ENCODE measurements at places on chromosomes 1 and 21.
A peak's percentile ranks its signal among the peaks of the same experiment; 100 is the strongest.

- peaks cover 37% of the 10 kb centered on the region for H3K36me3 ChIP-seq
- H3K4me1 ChIP-seq = no peaks in the 10 kb centered on the region
- DNase-seq = no peak
- no peak overlapping the region for H3K27ac ChIP-seq
- H3K27me3 ChIP-seq = no peaks in the 10 kb centered on the region
Observed at GRCh38 chr21:46346296-46347202, 22.6 kb downstream of the PCNT start.

- no peak for DNase-seq
- no peak overlapping the region for H3K27ac ChIP-seq
- no peaks in the 10 kb centered on the region for H3K4me1 ChIP-seq
- no peak overlapping the region for H3K4me3 ChIP-seq
- no peaks in the 10 kb centered on the region for H3K27me3 ChIP-seq
Observed at GRCh38 chr21:35811191-35811806, 249.0 kb downstream of the SETD4 start.

GRCh38 chr21:26100573-26100972 is 70.0 kb downstream of the APP start:
- no peak for DNase-seq
- no peak overlapping the region for H3K27ac ChIP-seq
- no peaks in the 10 kb centered on the region for H3K27me3 ChIP-seq
- no peaks in the 10 kb centered on the region for H3K4me1 ChIP-seq

DNA sequence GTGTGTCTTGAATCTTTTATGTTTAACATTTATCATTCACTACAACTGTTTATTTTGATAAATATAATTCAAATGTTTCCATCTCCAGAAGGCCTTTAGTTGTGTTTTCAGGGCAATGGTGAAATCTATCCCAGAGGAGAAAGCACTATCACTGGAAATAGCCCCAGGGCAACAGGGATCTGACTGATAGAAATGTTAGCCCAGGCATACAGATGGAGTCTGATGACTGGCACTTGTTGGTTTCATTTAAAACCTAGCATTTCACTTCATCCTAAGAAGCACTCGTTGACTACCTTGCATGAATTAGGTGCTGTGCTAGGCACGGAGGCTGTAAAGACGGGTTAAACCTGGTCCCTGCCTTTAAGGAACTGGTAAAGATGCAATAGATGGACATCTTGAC is 103.1 kb downstream of the C1orf21 start:
- H3K4me1 ChIP-seq = peaks cover 11% of the 10 kb centered on the region
- no peak for DNase-seq
- no peaks in the 10 kb centered on the region for H3K27me3 ChIP-seq

DNA sequence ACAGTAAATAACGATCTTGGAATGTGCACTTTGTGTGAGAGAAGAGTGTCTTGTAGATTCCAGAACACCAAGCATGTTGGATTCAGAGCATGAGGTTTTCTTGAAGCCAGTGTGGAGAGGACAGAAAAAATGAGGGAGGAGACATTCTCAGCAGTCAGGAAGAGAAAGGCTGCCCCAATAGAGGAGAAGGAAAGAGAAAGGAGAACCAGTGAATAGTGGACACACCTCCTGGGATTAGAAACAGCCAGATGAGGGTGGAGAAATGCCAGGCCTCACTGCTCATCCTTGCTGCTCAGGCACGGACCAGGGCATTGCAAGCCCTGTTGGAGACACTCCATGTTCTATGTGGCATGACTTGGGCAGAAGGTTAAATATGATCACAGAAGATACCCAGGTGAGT is 69.0 kb upstream of the KAZN start:
- H3K4me1 ChIP-seq = no peaks in the 10 kb centered on the region
- H3K27me3 ChIP-seq = no peaks in the 10 kb centered on the region
- H3K36me3 ChIP-seq = no peaks in the 10 kb centered on the region
- H3K27ac ChIP-seq = no peak overlapping the region
- H3K4me3 ChIP-seq = no peak overlapping the region
- no peak for DNase-seq

DNA sequence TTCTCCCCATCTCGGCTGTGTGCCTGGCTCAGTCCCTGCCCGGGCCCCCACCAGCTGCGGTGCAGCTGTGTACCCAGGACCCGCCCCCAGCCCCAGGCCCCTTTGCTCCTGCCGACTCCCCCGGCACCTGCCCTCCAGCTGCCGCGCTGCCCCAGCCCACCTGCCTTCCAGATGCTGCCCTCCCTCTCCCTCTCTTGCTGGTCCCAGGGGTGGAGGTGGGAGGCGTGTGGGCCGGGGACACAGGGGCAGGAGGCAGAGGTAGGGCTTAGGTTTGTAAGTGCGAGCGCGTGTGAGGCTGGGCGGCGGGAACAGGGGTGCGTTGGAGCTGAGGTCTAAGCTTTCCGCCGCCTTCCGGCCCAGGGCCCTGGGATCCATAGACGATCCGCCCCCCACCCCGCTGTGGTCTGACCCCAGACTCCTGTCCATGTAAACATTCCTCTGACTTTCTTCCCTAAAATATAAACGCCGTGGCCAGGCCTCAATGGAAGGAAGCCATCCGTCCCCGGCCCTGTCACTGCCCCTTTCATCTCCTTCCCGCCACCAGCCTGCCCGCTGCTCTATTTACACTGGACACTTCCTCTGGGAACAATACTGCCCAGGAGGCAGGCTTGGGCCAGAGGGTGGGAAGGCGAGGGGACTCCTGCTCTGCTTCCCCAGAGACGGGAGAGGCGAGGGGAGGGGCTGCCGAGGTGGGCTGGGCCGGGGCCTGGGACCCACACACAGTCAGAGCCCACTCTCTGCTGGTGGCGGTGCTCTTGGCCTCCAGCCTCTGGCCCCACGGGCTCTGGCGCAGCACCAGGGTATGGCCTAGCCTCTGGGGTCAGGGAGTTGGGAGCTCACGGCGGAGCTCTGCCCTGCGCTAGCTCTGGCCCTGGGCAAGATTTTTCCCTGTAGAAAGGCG is 128.3 kb downstream of the CASZ1 start:
- no peak overlapping the region for H3K27ac ChIP-seq
- H3K4me3 ChIP-seq = no peak overlapping the region

- no peak overlapping the region for H3K27ac ChIP-seq
- H3K27me3 ChIP-seq = no peaks in the 10 kb centered on the region
Observed at GRCh38 chr1:82091265-82091664, 290.5 kb downstream of the ADGRL2 start.

DNA sequence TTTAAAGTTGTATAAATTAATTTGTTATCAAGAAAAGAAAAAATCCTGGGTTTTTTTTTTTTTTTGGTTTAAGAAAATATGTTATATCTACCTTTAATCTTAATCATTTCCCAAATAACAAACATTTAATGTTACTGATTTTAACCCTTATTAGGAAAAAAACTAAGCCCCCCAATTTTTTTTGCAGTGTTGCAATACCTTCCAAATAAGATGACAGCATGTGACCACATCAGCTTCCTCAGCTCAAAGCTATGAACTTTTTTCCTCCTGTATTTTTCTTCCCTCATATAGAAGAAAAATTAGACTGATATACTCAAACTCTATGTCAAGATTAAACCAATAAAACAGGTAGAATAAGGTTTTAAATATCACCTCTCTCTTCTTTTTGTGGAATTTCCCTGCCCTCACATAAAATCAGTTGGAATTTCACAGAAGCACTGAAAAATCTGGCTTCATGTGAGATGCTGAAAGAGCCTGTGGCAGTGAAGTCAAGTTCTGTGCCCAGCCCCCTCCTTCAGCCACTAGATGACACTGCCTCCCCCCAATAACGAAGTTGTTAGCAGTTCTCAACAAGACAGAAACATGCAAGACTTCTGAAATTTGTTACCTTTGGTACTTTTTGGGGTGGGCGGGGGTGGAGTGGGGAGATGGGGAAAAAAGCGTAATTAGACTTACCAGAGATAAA is 9.6 kb upstream of the SMYD2 start:
- DNase-seq = no peak
- no peak overlapping the region for H3K4me3 ChIP-seq
- H3K4me1 ChIP-seq = no peaks in the 10 kb centered on the region
- H3K27ac ChIP-seq = no peak overlapping the region
- no peaks in the 10 kb centered on the region for H3K36me3 ChIP-seq
- peaks cover 31% of the 10 kb centered on the region for H3K27me3 ChIP-seq

- peaks cover 55% of the 10 kb centered on the region for H3K4me1 ChIP-seq
- DNase-seq = no peak
- no peak overlapping the region for H3K4me3 ChIP-seq
- no peaks in the 10 kb centered on the region for H3K27me3 ChIP-seq
- H3K27ac ChIP-seq = peak overlapping the region; percentile 96
Observed at GRCh38 chr1:229252228-229252984, 18.5 kb upstream of the RAB4A start.

DNA sequence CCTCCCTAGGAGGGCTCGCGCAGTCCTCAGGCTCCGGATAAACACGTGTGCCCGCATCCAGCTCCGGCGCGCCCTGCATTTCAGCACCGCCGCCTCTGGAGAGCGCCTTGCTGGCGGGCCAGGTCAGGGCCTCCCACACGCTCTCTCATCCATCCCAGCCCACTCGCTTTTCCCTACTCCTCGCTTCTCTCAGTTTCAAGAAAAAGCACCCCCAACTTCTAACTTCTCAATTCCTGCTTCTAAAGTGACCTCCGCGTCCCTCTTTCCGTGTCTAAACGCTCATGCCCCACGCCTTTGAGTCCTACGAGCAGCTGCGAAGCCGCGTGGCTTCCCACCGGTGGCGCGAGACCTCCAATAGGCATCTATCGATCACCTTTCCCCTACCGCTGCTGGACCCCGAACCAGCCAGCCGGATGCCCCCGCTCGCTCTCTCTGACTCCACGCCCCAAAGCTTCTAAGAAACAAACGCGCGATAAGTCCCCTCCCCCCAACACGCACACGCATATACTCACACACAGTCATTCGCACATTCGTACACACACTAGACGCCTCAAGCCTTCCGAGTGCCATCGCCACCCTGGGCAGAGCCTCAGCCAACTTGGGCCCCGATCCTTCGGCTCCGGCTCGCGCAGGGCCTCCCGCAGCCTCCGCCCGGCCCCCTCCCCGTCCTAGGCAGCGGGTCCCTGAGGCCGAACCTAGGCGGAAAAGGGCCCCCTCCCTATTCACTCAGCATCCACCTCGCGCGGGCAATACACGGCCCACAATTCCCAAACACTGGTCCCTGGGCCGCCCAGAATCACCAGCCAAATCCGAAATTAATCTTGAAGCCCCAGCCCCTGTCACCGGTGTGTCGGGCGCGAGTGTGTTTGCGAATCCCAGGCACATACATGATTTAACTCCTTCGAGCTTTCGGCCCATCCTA is 1.1 kb downstream of the NMNAT2 start:
- peaks cover 54% of the 10 kb centered on the region for H3K27me3 ChIP-seq
- peaks cover 23% of the 10 kb centered on the region for H3K4me1 ChIP-seq
- peak overlapping the region; percentile 31 for H3K4me3 ChIP-seq

- H3K27me3 ChIP-seq = no peaks in the 10 kb centered on the region
- DNase-seq = no peak
- no peak overlapping the region for H3K4me3 ChIP-seq
- H3K4me1 ChIP-seq = no peaks in the 10 kb centered on the region
- no peaks in the 10 kb centered on the region for H3K36me3 ChIP-seq
Observed at GRCh38 chr1:228902781-228903433, 167.6 kb downstream of the RHOU start.

GRCh38 chr21:15080526-15080925 is 15.7 kb upstream of the NRIP1 start:
- H3K36me3 ChIP-seq = no peaks in the 10 kb centered on the region
- no peaks in the 10 kb centered on the region for H3K4me1 ChIP-seq
- H3K27me3 ChIP-seq = peaks cover 5% of the 10 kb centered on the region
- no peak for DNase-seq
- no peak overlapping the region for H3K4me3 ChIP-seq

DNA sequence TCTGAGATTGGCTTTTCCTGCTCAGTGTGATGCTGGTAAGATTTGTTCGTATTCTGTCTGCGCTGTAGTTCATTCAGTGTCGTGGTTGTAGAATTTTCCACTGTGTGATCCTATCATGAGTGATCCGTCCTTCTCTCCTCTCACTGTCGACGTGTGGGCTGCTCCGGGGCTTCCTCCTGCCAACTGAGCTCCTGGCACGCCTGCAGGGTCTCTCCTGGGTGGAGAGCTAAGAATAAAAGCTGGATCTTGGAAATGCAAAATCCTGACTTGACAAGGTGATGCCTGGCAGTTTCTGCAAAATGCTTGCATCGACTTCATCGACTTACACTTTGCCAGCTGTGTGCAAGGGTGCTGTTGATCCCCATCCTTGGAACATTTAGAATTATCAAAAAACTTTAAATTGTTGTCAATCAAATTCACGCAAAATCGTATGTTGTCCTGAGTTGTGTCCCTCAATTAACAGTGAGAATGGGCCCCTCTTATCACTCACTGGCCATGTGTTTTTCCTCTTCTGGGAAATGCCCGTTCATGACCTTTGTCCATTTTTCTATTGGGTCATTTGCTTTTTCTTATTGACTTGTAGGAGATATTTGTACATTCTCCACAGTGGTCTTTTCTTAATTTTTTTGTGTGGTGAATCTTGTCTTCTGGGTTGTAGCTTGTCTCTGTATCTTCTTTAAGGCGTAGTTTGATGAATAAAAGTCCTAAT is 125.5 kb downstream of the CRYAA start:
- H3K36me3 ChIP-seq = no peaks in the 10 kb centered on the region
- H3K4me1 ChIP-seq = no peaks in the 10 kb centered on the region
- H3K27me3 ChIP-seq = peaks cover 2% of the 10 kb centered on the region
- no peak overlapping the region for H3K4me3 ChIP-seq

DNA sequence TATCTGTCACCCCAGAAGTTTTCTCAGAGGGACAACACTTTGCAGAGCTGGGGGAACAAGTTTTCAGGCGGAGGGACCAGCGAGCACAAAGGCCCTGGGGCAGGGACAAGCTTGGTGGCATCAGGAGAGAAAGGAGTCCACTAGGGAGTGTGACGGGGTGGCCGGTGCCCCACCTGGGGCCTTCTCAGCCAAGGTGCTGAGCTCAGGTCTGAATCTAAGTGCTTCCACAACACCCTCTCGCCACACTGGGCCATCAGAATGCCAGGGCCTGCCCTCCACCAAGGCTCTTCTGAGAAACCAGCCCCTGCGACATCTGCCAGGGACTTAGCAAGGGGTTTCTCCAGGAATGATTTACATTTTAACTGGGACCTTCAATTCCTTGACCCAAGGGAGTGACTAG is 7.8 kb upstream of the TNFRSF8 start:
- peaks cover 47% of the 10 kb centered on the region for H3K4me1 ChIP-seq
- no peak overlapping the region for H3K27ac ChIP-seq
- DNase-seq = no peak
- H3K27me3 ChIP-seq = no peaks in the 10 kb centered on the region

GRCh38 chr1:164635803-164636731 is 77.1 kb downstream of the PBX1 start:
- no peaks in the 10 kb centered on the region for H3K27me3 ChIP-seq
- no peaks in the 10 kb centered on the region for H3K4me1 ChIP-seq
- H3K27ac ChIP-seq = no peak overlapping the region
- DNase-seq = no peak
- no peak overlapping the region for H3K4me3 ChIP-seq

GRCh38 chr1:62429581-62429980 is 7.3 kb upstream of the USP1 start:
- no peaks in the 10 kb centered on the region for H3K36me3 ChIP-seq
- H3K4me1 ChIP-seq = peaks cover 4% of the 10 kb centered on the region
- H3K27ac ChIP-seq = no peak overlapping the region
- no peak for DNase-seq
- no peak overlapping the region for H3K4me3 ChIP-seq
- peaks cover 6% of the 10 kb centered on the region for H3K27me3 ChIP-seq

GRCh38 chr1:222618880-222619596 is 1.1 kb downstream of the MIA3 start:
- H3K36me3 ChIP-seq = peaks cover 14% of the 10 kb centered on the region
- peaks cover 25% of the 10 kb centered on the region for H3K4me1 ChIP-seq
- peak overlapping the region; percentile 81 for H3K4me3 ChIP-seq
- H3K27me3 ChIP-seq = peaks cover 16% of the 10 kb centered on the region

All from activated CD4-positive, alpha-beta T cell treated with anti-CD3 and anti-CD28 coated beads, Interleukin-2, amount 10 ng/mL, durations not matched to agents 7 days and 5 days (primary cell).